ENCODE measurements at places on chromosomes 5 and 9.

GRCh38 chr9:122518841-122519240 is at the start of gene OR1J4:
TSS of gene OR1J4 (plus strand) at chr9:122519141. CDS start at chr9:122519141, 0 bp downstream.
- DNase-seq: no peak

DNA sequence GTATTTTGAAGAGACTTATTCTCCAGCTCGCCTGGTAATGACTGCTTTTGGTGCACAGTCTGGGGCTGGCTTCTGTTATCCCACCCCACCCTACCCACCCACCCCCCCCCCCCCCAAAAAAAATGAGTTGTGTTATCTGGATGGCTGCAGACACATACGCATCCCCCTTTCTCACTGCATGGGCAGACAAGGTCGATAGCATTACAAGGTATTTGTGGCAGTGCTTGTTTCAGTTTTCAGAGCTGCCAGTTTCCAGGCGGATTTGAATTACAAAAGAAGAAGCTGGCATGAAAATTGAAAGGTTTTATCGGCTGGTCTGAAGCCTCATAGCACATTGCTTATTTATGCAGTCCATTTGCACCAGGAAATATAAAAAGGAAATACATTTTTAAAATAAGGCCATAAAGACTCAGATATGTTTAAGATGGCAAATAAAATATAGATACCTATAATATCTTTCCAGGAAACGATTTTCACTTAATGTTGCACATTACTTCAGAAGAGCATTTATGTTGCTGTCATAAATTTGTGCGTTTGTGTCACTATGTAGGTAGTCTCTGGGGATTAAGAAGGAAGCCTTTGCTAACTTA is 85.1 kb upstream of the GRHPR start:
- no peak for DNase-seq

- no peak for DNase-seq
These were observed 247.3 kb downstream of the PSAT1 start for GRCh38 chr9:78544230-78544629.

GRCh38 chr5:93794954-93795353 is 53.6 kb upstream of the POU5F2 start:
- DNase-seq: no peak

- DNase-seq: no peak
These were observed 68.1 kb downstream of the NEK6 start for GRCh38 chr9:124325816-124326215.

DNA sequence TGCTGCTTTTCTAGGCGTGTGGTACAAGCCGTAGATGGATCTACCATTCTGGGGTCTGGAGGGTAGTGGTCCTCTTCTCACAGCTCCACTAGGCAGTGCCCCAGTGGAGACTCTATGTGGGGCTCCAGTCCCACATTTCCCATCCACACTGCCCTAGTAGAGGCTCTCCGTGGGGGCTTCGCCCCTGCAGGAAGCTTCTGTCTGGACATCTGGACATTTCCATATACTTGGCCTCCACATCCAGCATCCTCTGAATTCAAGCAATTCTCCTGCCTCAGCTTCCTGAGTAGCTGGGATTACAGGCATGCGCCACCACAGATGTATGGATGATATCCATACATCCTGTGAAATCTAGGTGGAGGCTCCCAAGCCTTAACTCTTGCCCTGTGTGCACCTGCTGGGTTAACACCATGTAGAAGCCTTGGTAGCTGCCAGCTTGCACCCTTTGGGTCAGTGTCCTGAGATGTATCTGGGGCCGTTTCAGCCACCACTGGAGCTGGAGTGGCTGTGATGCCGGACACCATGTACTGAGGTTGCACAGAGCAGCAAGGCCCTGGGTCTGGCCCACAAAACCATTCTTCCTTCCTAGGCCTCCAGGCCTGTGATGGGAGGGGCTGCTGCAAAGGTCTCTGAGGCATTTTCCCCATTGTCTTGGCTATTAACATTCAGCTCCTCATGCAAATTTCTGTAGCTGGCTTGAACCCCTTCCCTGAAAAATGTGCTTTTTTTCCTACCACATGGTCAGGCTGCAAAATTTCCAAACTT is 84.0 kb downstream of the EHMT1 start:
- DNase-seq: no peak

- no peak for DNase-seq
These were observed 445.5 kb upstream of the WWC1 start for GRCh38 chr5:167845952-167846351.

DNA sequence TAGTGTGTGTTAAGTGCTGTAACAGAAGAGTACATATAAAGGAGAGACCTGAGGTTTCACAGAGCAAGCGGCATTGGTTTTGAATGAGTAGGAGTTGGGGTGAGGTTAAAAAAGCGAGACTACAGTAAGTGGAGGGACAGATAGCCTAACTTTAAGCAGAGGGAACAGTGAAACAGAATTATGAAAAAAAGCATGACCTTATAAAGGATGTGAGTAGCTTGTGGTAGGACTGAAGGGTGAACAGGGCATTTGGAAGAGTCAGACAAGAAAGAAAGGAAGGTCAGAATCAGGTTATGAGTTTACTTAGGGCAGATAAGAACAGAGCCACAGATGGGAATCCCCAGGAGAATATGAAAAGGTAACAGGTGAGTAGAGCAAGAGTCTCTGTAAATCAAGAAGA is 22.5 kb downstream of the MSANTD3 start:
- no peak for DNase-seq

- DNase-seq: no peak
These were observed 46.9 kb upstream of the RGS7BP start for GRCh38 chr5:64458948-64459347.

DNA sequence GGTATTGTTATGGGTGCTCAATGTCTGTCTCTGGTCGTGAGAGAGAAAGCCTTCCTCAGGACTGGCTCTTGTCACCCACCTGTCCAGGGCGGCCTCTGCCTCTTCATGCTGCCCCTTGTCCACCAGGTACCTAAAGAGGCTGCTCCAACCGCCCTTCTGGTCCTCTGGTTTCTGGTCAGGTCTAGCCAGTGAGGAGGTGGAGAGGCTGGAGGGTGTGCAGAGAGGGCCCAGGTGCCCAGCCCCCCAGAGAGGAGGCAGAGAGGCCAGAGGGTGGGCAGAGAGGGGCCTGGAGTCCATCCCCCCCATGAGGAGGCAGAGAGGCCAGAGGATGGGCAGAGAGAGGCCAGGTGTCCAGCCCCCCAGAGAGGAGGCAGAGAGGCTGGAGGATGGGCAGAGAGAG is 329.8 kb upstream of the IRX4 start:
- no peak for DNase-seq

GRCh38 chr5:108749128-108749861 is 1.6 kb downstream of the FER start:
- DNase-seq: no peak

- DNase-seq: no peak
These were observed 123.4 kb upstream of the STC2 start for GRCh38 chr5:173451651-173452050.

GRCh38 chr5:177312649-177313181 is 1.0 kb upstream of the MXD3 start:
- DNase-seq: no peak

DNA sequence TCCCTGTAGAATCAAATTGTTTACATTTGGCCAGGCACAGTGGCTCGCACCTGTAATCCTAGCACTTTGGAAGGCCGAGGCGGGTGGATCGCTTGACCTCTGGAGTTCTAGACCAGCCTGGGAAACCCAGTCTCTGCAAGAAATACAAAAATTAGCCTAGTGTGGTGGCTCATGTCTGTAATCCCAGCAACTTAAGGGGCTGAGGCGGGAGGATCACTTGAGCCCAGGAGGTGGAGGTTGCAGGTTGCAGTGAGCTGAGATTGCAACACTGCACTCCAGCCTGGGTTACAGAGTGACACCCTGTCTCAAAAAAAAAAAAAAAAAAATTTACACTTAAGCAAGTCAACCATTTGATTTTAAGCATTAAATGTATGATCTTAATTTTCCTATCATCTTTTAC is 17.5 kb upstream of the IQGAP2 start:
- no peak for DNase-seq

DNA sequence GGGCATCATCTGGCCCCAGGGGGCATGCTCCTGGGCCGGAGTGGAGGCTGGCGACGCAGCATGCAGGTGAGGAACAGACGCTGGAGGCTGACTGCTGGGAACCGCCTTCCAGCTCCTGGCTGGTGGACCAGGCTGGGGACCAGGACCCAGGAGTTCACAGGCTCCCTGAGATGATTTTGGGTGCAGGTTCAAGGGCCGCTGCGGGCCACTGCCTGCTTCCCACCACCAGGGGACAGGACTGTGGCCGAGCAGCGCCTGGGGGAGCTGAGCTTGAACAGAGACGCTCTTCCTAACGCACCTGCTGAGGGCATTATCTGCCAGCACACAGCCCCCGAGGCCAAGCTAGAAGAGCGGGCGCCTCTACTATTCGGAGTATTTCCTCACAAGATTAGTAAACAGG is 132.1 kb upstream of the RAPGEF1 start:
- DNase-seq: no peak
